AG08395 (cell line): ENCODE measurements at places on chromosomes 13 and 19.

GRCh38 chr13:106570299-106570852 is 2.4 kb upstream of the ARGLU1 start:
- no peak for DNase-seq

- peak; percentile 58 for DNase-seq
These were observed 102.1 kb downstream of the INSR start for GRCh38 chr19:7191946-7192691.

DNA sequence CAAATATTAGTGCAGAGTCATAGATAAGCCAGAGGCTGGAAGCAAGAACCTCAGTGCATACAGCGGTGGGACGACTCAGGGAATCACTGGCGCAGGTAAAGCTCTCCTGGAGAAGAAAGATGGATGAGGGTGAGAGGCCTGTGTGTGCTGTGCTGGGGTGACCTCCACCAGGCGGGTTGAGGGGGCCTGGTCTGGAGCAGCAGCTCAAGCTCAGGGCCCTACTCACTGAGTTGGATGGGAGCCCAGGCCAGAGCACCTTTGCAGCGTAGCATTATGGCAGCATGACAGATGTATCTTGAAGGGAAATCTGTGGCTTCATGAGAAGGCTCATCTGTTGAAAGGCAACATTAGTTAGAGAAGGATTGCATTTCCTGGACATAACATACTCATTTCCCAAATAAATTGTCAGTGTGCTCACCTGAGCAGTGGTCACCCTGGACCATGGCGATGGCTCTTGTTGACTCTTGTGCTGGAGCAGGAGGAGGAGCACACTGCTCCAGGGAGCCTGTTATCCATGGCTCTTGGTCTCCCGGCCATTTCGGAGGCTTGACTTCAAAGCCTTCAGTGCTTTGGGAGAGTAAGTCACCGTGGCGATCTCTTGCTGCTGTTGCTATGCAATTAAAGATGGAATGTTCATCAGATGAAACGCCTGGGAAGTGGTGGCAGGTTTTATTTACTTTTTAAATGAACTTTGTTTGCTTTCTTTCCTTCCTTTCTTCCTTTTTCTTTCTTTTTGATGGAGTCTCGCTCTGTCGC is 25.0 kb downstream of the HNRNPM start:
- DNase-seq = no peak

DNA sequence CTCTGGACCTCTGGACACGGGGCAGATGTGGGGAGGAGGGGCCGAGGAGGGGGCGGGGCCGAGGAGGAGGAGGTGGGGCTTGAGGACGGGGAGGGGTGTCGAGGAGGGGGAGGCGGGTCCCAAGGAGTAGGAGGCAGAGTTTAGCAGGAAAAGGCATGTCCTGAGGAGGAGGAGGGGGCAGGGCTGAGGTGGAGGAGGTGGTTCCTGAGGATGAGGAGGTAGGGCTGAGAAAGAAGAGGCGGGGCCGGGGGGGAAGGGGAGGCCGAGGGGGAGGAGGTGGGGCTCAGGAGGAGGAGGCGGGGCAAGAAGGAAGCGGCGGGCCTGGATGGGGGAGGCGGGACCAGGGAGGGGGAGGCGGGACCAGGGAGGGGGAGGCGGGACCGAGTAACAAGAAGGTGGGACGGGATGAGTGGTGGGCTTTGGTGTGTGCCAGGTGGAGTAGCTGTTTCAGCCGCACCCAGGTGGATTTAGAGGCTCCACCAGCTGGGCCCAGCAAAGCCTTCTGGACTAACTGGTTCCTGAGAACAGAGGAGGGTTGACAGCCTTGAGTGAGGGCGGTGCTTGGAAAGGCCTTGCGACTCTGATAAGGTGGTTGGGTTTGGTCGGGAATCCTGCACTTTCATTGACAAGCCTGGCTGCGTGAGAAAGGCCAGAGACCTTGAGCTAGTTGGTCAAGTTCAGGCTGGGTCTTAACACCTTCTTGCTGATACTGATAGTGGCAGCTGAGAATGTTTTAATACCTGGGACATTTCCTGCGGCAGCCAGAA is 7.7 kb downstream of the TECR start:
- peak; percentile 43 for DNase-seq

DNA sequence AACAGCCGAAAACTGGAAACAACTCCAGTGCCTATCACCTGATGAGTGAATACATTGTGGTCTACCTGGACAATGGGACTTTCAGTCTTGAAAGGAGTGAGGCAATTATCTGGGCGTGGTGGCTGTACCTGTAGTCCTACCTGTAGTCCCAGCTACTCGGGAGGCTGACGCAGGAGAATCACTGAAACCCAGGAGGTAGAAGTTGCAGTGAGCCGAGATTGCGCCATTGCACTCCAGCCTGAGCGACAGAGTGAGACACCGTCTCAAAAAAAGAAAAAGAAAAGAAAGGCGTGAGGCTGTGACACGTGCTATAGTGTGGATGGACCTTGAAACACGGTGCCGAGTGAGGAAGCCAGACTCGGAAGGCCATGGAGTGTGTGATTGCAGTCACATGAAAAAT is 4.1 kb upstream of the NTN5 start:
- DNase-seq = no peak

GRCh38 chr19:52533901-52534300 is 6.4 kb downstream of the ZNF808 start:
- no peak for DNase-seq

GRCh38 chr19:10920288-10920655 is 8.2 kb downstream of the YIPF2 start:
- DNase-seq = no peak

DNA sequence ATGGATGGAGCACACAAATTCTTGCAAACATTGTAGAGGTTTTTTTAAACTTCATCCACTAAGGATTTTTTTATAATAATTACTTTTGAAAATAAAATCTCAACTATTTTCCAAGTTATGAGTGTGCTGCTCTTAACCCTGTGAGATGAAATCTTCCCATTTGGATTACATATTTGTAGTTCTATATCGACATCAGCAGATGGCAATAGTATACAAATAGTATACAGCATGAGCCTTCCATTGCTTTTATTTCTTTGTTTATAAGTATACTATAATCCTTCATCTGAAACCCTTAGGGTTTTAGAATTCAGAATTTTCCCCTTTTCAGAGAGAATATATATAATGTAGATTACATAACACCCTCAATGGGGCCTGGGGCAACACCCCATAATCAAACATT is 70.5 kb downstream of the GJA3 start:
- peak; percentile 18 for DNase-seq

DNA sequence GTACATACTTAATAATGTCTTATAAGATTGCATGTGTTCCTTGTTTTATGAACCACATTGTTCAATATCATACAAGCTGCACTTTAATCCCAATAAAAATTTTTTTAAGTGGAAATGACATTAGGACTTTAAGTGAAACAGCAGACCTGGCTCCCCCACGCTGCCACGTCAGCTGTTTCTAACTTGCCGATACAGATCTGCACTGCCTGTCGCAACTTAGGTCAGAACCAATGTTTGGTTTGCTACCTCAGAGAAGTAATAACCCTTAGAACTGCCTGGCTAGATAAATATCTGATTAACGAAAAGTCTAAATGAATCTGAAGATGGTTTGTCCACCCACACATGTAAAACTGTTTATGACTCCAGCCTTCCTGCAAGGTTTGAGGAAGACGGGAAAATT is 327.5 kb upstream of the DACH1 start:
- DNase-seq = no peak

DNA sequence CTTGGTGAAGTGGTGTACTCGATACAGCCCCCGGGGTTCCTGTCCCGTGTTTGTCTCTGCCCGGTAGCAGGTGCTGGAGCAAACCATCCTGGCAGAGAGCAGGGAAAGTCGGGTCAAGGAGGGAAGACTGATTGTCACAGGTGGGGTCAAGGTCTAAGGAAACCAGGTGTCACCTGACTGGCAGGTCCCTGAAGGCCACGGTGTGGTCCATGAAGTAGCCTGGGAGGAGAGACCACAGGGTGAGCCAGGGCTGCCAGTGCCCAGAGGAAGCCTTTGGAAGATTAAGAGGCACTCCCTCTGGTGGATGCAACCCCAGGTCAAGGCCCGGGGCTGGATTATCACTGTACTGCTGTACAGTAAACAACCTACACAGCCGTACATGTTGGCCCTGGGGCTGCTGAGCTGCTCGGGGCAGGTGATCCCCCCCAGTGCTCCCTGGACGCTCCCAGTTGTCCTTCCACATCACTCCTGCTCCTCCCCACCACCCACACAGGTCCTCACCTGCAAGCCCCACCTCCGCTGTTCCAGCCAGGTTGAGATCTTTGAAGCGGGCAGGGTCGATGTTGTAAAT is 6.0 kb upstream of the CCER2 start:
- DNase-seq = no peak

DNA sequence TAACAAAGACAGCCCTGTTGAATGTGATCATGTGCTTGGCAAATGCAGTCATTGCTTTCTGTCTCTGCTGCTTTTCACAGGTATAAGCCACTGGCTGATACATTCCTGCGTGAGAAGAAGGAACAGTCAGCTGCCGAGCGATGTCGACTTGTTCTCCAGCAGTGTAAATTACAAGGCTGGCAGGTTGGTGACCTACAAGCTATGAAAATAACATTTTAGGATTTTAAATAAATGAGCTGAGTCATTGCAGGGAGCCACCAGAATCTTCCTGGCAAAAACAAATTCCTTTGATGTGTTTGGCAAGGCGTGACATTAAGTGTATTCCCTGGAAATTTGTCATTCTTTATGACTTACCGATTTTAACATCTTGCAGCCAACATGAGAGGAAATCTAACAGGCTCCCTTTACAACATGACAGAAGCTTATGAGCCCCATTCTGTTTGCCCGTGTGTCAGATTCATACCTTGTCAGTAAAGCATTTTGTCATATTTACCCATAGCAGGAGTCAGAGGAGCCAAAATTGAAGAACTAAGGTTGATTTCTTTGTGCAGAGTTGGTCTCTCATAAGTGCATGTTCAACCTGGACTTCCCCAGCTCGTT is 471.4 kb downstream of the MYO16 start:
- no peak for DNase-seq

DNA sequence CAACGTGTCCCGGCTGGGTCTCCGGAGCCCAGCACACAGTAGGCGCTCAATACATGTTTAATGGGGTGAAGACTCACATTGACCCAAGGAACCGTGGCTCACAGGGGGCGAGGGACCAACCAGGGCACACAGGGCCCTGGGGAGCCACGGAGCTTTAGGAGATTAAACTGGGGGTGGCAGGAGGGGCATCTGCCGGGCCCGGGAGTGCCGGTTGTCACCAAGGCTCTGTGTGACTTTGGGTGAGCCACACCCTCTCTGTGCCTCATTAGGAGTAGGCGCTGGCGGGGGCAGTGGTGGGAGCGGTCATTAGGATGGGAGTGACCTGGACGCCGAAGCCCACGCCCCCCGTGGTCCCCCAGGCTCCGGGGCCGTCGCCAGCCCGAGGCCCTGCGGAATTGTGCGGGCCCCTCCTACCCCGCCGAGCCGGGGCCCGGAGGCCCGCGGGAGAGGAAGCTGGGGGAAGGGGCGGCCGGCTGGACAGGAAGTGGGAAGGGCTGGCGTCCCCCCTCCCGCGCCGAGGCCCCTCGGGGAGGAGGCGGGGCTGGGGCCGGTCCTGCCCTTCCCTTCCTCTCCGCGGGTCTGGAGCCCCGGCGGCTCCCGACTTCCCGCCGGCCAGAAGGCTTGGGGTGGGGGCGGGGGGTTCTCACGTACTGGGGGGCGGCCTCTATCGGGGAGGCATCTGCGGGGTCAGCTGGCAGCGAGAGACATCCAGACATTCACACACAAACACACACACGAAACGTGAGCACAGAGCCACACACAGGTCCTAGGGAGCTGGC is 1.8 kb upstream of the SSBP4 start:
- peak; percentile 69 for DNase-seq

GRCh38 chr19:3075605-3076431 is 13.5 kb upstream of the TLE5 start:
- peak; percentile 62 for DNase-seq

DNA sequence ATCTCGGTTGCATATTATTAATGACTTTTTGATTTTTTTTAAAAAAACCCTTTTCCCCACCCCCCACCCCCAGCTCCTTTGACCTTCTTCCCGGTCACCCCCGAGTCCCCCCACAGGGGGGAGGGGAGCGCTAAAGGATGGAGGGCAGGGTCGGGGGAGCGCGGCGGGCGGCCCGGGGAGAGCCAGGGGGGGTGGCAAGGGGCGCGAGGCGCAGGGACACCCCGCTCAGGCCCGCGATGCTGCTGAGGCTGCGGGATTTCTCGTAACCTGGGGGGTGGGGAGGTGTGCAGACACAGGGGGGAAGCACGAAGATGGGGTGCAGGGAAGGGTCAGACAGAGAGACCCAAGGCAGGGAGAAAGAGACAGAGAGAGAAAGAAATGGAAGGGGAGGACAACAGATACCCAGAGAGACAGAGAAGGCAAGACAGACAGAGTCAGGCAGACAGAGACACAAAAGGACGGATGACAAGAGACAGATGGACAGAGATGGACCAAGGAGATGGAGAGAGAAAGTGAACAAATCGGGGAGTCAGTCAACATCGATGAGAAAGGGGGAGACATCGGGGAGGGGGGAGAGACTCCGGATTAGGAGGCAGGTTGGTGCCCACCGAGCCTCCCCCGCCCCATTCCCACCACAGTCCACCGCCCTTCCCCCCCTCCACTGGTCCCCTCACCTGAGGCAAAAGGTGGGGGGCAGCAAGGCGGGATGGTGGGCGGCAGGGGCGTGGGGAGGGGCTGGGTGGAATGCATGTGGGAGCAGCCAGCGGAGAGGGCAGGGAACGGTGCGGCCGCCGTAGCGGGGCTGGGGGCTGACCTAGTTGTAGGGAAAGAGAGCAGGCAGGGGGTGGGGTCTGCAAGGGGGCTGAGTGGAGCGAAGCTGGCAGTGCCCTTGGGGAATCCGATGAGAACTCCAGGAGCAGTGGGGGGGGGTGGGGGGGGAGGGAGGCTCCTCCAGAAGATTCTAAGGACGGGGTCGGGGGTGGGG is 14.2 kb downstream of the KCNC3 start:
- no peak for DNase-seq

DNA sequence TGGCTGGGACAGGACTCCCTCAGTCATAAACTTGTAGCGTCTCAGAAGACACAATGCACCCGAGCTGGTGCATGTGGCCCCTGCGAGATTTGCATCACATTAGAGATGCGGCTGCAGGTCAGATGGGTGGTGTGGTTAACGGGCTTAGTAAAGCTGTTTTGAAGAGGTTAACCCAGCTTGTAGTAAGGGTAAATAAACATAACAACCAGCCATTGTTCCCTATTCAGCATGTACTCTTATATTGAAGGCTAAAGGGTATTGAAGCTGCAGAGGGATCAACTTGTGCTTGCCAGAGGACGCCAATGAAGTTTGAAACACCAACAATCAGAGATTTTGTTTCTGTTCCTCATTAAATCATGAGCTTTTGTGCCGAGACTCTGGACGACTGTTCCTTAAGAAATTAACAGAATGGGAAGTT is 79.4 kb downstream of the ZIC5 start:
- no peak for DNase-seq
